ENCODE measurements at places on chromosomes 7 and 10. TPM values are rescaled to one million over a fixed set of nuclear protein-coding genes. Genes with fewer than 3 reads are reported as not detected.

KAZALD1 gene
- total RNA-seq, result 5.4 TPM

GRCh38 chr10:72364239-72364777, 9.6 kb upstream of the DNAJB12 start:
- DNase-seq, result peak; percentile 90

GRM3 gene
- 4.9 TPM for total RNA-seq

- DNase-seq, result no peak
Observed at GRCh38 chr10:126102636-126103035, 206.3 kb downstream of the FANK1 start.

DNA sequence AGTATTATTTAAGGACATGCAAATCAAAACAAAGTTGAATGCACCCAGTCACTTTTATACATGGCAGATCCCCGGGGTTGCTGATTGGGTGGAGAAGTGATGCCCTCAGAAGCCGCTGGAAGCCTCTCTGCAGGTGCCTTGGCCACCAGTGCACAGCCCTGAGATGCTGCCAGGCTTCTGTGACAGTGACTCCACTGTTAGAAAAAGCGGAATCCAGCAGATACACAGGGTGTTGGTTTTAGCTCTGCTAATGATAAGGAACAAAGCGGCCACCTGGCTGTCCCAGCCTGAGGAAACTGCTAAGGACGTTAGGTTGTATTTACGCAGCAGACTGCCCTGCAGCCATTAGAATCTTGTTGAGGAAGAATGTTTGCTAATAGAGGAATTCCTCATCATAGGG, 47.5 kb downstream of the JAKMIP3 start:
- DNase-seq, result no peak

DNA sequence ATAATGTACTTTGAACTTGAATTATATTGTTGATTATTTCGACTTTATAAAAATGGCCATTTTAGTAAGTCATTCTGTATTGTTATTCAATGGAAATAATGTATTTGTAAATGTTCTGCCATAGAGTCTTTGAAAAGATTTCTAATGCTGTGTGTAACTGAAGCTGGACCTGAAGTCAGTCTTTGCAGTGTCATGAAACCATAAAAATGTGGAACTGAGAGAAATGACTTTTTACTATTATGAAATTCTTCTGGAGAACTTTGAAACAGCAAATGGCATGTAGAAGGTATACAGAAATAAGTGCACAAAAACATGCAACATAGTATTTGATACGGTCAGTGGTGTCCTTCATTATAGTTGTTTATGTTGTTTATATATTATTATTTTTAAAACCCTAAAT, 59.7 kb upstream of the ADRA2A start:
- no peak for DNase-seq

DNA sequence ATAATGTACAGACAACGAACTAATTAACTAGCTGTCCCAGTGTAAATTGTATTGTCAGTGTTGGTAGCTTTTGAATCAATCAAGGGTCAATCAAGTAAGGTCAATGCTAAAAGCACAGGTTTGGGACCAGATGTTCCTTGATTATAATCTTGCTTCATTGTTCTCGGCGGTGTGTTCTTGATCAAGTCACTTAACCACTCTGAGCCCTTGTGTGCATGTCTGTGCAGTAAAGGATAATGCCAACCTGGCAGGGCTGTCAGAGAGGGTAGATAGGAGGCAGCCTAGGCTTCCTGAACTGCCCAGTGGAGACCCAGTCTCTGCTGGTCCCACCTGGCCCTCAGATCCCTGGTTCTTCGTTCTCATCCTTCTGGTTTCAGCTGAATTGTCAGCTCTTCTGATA, 221.0 kb downstream of the EMX2 start:
- DNase-seq, result no peak

CISD1 gene
- total RNA-seq, result 37.7 TPM
